ENCODE measurements at places on chromosomes 3 and 15. TPM values are rescaled to one million over a fixed set of nuclear protein-coding genes. Genes with fewer than 3 reads are reported as not detected.

GFM1 gene
- total RNA-seq = 45.1 TPM

SERINC4 gene
- total RNA-seq = 0.26 TPM

UACA gene
- total RNA-seq = 10.1 TPM

VGLL3 gene
- total RNA-seq = 0.40 TPM

EXD1 gene
- total RNA-seq = not detected

MYO5A gene
- 3.2 TPM for total RNA-seq

IL20RB gene
- 0.31 TPM for total RNA-seq

- no peak for DNase-seq
Observed at GRCh38 chr3:168850109-168850508, 754.4 kb upstream of the GOLIM4 start.

DNA sequence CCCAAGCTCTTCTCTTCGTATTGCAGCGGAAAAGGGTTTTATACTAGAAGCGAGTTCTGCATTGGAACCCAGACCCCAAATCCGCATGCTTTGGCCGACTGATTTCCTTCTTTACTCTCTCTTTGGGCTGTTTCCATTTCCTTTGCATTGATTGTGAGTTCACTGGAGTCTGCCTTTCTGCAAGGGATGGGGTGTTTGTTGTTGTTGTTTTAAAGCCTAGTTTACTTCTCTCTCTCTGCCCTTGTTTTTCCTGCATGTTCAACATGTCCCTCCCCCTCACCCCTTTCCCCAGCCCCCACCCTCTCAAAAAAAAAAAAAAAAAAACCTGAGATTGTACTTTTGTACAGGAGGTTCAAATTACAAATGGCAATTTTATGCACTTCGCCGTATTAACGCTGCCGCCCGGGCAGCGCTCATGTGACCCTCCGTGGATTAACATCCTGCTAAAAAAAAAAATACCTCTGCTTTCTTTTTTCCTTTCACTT lies 2.2 kb downstream of the NR2F2 start:
- DNase-seq = no peak

GRCh38 chr15:28900041-28900891 lies 14.5 kb downstream of the APBA2 start:
- no peak for DNase-seq

DNA sequence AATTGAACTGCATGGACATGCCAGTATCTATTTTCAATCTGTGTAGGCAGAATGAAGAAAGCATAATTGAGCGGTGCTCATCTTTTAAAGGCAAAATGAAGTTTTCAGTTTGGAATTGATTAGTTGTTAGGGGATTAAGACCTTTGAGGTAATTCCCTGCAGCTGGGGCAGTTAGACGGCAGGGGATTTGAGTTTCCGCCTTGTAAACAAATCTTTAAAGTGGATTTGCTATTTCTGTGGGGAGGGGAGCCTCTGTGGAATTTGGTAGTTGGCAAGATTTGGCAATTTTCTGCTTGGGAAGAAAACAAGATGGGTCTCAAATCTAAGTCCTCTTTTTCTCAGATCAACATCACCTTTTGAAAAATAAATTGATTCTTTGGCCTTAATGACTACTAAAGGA lies 212.5 kb upstream of the CNTN6 start:
- no peak for DNase-seq

GRCh38 chr3:181726351-181727330 lies 14.9 kb downstream of the SOX2 start:
- no peak for DNase-seq

DNA sequence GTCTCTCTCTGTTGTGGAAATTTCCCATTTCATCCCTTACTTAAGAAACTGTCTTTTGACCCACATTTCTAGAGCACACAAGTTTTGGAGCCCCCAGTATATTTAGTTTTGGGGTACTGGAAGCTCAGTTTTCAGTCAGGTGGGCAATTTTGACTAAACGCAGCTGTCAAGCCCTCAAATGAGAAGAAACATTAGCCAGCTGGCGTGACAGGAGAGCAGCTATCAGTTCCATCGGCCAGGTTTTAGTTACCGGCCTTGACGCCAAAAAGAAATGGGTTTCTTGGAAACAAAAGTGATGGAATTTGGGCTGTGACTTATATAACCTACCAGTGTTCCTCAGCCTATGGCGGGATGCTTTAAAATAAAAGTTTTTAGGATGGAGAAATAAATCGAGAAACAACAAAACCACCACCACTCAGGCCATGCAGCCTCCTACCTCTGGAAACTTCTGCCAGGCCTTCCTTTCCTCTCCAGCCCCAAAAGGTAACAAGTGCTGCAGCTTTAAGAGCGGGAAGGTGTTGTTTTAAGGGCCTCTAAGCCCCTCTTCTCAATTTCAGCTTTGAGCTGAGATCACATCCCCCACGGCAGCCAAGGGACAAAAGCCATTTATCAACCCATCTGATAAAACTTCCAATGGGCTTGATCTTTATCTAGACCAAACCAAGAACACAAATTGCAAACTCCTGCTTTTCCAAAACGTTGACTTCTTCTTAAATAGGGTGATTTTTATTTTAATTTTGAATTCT lies 18.3 kb downstream of the RGMA start:
- no peak for DNase-seq

- no peak for DNase-seq
Observed at GRCh38 chr15:88803241-88803919, at the start of gene ACAN. ACAN (plus strand) TSS chr15:88803436; CDS start chr15:88836207, 32,771 bp downstream.

GRCh38 chr3:159855599-159856346 lies 132.9 kb upstream of the IL12A start:
- no peak for DNase-seq

DNA sequence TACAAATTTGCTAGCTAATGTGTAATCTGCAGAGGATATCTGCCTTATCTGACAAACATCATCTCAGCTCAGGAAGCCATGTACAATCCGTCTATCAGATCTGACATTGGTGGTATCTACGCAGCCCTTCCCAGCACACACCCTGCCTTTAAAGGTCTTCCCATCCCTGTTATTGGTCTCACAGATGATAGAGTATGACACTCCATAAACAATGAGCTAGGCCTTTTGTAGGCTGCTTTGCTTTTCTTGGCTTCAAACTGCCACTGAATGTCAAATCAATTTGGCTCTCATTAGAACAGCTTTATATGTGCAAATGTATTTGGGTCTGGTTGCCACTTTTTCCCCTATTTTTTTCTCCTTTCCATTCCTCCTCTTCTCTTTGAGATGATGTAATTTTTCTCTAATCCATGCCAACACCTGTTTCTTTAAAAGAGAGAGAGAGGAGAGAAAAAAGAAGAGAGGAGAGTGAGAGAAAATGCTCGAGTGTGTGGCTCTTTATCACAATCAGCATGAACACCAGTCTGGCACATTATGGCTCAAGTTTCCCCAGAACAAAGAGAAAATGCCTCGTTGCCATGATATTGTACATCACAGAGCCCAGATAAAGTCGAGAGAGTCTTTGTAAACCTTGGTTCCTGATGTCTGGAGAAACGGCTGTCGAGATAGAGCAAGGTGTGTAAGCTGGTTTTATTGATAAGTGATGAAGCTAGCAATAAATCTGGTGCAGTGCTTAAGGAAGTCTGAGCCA lies 80.8 kb upstream of the DPH6 start:
- DNase-seq = no peak

- DNase-seq = no peak
Observed at GRCh38 chr15:29711531-29711930, 110.7 kb downstream of the TJP1 start.

DNA sequence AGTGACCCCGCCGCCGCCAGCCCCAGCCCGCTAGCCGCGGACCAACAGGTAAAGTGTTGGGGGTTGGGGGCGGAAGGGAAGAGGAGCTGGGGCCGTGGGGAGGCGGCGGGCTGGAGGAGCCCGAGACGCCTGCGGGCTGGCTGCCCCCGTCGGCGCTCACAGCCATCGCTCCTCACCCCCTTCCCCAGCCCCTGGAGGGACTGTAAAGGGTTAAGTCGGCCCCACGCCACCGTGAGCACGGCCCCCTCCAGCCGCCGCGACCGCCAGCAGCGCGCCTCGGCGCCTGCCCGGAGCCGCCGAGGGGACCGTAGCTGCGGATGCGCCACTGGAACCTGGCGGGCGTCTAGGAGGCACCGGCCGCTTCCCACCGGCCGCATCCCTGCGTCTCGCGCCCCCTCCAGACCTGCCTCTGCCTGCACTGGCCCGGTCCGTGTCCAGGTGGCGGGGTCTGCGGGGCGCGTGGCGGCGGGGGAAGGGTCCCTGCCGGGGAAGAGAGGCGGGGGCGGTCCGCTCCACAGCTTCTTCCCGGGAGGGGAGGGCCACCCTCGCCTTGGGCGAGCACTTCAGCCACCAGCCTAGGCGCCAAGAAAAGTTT lies 522 bp downstream of the MED12L start:
- peak; percentile 56 for DNase-seq

DNA sequence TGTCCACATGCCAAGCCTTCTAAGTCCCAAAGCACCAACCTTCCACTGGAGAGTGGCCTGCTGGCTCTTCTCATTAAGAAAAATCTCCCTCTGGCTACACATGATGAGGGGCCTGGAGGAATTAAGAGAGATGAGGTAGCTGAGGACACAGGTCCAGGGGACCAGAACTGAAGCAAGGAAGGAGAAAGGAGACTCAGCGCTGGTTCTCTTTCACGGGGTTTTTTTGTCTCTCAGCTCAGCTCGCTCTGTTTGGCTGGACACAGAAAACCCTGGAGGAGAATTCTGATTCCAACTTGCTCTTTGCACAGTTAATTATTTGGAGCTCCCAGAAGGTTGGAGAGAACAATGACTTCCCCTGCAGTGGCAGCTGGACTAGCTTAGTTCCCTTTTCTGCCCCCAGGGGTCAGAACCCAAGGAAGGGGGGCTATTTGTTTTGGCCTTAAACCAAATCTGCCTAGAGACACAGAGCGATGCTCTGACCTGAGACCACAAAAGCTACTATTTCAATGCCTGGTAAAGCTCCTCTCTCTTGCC lies 507.6 kb downstream of the FHIT start:
- no peak for DNase-seq

DNA sequence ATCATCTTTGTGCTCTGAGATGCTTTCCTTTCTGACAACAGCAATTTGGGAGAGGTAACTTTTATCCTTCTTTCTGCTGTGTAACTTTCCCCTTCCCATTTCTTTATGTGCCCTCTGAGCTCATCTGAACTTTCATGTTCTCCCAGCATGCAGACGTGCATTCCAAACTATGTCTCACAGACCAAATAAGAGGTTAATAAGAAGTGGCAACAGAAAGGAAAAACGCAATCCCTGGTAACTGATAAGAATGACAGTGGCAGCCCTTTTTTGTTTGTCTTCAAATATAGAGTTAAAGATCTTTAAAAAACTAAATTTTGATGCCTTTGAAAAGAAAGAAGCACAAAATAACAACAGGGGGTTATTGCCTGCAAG lies 533.4 kb downstream of the FOXP1 start:
- DNase-seq = no peak

GRCh38 chr3:39362812-39363211 lies 20.4 kb upstream of the SLC25A38 start:
- no peak for DNase-seq

GRCh38 chr3:173653781-173654180 lies 256.2 kb downstream of the NLGN1 start:
- no peak for DNase-seq

GRCh38 chr15:66682865-66683264 lies 19.2 kb upstream of the SMAD6 start:
- no peak for DNase-seq

Data from right lobe of liver (tissue), 6 donors.